ENCODE measurements at places on chromosomes 5 and 9. TPM values are rescaled to one million over a fixed set of nuclear protein-coding genes. Genes with fewer than 3 reads are reported as not detected.

DNA sequence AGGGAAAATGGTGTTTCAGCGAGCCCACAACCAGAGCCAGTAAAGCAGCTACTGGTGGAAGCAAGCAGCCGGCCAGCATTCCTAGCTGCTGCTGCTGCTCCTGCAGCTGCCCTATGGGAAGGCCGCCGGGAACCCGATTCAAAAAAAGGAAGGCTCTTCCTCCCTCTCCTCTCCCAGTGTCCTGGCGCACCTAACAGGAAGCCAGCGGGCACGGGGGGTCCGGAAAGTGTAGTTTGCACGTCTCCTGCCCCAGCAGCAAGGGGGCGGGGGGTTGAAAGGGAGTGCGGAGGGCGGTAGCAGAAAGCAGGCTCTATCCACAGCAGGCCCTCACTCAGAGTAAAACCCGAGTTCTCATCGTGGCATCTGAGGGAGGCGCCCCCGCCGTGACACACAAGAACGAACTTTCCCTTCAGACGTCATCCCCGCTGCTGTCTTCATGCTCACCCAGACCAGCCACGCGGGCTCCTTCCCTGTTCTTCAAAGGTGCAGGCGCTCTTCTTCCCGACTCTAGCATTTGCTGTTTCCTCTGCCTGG lies 16.5 kb downstream of the GRXCR2 start:
- peak; percentile 71 for DNase-seq

MYMK gene
- polyA plus RNA-seq = not detected

PRR7 gene
- 0.61 TPM for polyA plus RNA-seq

DNA sequence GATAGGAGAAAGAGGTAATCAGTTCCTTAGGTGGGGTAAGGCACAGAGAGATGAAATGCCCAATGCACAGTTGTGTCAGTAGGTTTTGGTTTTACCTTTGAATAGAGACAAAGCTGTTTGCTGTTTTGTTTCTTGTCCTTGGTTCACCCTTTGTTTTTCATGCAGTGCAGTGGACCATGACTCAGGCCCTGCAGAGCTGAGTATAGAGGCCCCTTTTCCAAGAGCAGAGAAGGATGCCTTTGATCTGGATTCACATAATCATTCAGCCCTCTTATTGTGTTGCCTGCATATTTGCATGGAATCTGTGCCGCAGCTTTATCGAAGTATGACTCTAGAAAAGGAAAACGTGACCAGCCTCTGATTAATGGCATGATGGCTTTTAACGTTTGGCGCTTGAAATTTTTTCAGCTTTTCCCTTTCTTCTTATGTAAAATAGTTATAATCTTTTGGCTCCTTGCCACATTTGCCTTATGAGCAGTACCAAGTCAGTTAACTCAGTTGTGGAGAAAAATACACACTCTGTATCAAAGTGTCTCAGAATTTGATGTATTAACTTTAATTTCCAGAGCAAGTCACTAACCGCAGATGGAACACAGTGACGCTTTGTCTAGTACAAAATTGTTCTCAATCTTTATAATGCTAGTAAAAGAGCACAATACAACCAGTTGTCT lies 197.6 kb downstream of the KDM4C start:
- no peak for DNase-seq

DNA sequence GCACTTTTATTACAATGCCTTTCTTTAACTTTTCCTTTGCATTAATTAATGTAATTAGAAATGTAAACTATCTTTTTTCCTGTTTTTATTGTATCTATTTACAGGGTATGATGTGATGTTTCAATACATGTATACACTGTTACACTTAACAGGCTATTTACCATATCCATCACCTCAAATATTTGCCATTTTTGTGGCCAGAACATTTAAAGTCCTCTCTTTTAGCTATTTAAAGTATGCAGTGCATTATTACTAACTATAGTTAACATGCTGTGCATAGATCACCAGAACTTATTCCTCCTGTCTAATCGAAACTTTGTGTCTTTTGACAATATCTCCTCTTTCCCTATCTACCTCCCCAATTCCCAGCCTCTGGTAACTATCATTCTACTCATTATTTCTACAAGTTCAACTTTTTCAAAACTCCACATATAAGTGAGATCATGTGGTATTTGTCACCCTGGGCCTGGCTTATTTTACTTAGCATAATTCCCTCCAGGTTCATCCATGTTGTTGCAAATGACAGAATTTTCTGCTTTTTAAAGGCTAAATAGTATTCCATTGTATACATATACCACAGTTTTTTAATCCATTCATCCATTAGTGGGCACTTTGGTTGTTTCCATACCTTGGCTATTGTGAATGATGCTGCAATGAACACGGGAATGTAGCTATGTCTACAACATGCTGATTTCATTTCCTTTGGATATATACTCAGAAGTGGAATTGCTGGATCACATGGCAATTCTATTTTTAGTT lies 32.8 kb downstream of the OR2K2 start:
- no peak for DNase-seq

NR5A1 gene
- 2.4 TPM for polyA plus RNA-seq

DNA sequence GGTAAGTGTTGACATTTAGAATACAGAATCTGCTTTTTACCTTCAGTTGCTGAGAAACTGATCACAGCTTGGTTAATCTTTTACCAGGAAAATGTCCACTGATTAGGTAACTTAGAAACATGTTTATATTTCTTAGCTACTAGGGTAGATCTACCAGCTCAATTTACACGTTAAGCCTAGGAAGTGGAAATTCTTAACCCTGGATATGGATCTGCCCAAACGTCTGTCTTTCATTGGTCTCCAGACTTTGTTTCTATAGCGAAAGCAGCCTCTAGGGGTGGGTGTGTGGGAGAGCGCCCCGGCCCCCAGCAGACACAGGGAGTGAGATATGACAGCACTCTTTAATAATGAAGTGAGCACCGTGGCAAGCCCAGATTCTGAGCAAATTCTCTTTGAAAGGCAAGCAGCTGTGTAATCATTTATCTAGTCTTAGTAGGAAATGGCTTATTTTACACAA lies 141.6 kb upstream of the ZNF608 start:
- peak; percentile 81 for DNase-seq

GRCh38 chr9:81964218-81965171 lies 21.2 kb downstream of the SPATA31D3 start:
- DNase-seq = no peak

PPIC gene
- polyA plus RNA-seq = 6.9 TPM

DNA sequence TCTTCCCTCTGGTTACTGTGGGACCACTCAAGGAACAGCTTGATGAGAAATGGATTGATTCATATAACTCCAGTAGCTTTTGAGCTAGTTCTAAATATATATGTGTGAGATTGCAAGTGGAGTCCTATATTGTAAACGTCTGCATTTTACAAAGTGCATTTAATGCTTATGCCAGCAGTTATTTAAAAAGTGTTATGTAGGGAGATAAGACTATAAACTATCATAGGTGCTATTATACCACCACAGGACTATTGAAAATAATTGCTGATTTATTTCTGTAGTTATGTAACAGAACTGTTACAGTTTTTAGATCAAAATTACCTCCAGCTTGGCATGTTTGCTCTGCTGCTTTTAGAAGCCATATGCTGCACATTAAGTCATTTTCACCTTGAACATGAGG lies 36.2 kb downstream of the PTCD2 start:
- no peak for DNase-seq

CCL27 gene
- not detected for polyA plus RNA-seq

GRCh38 chr9:131216806-131217205 lies 59.5 kb downstream of the FAM78A start:
- DNase-seq = no peak

DNA sequence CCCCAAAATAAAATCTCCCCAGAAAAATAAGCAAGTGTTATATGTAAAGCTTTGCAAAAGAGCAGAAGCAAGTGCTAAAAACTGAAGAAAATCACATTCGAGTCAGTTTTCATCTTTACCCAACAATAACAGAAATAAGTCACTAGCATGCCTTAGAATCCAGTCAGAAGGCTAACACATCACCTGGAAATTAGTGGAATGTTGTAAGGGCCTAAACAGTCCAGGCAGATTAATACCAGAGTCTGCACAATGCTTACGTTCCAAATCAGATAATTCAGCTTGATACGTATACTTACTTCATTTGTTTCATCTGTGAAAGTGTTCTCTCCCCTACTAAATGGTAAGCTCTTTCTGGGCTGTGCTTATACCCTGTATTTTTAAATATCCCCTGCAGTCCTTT lies 42.7 kb downstream of the SUSD1 start:
- DNase-seq = no peak

- DNase-seq = no peak
Measured at GRCh38 chr5:112762113-112762810, 24.6 kb downstream of the APC start.

DNA sequence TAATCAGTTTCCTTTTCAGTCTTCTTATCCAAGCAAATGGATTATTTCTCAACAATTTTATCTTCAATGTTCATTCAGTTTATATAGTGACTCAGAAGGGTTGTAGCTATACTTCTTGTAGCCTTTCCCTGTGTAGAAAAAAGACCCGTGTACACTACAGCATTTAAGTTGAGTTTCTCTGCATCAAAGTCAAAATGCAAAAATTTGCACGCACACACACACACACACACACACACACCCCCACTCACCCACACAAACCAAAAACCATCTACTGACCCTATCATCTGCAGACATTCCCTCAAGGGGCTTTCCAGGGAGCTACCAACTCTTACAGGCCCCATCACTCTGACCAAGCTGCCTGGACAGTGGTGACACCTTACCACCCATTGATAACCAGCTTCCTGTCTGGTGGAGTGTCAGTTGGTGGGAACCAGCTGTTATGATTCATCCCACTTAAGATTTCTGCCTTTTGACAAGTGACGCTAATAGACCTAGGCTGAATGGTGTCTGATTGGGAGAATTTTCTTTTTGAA lies 12.2 kb upstream of the ELL2 start:
- no peak for DNase-seq

- no peak for DNase-seq
Measured at GRCh38 chr5:131416729-131417128, 152.9 kb downstream of the CDC42SE2 start.

- DNase-seq = no peak
Measured at GRCh38 chr5:67085616-67086015, 111.0 kb downstream of the CD180 start.

DNA sequence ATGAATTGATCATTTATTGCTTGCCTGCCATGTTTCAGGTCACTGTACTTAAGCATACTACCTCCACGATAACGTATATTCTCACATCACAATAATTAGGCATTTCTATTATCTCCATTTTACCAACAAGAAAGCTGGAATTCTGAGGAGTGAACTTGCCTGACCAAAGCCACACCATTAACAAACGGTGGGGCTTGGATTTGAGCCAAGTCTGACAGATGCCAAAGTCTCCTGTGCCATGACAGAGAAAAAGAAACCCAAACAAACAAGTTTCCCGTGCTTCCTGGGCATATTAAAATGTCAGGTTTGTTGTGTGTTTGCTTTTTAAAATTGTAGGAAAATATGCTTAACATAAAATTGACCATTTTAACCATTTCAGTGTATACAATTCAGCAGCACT lies 40.8 kb upstream of the KCNV2 start:
- DNase-seq = peak; percentile 41

DNA sequence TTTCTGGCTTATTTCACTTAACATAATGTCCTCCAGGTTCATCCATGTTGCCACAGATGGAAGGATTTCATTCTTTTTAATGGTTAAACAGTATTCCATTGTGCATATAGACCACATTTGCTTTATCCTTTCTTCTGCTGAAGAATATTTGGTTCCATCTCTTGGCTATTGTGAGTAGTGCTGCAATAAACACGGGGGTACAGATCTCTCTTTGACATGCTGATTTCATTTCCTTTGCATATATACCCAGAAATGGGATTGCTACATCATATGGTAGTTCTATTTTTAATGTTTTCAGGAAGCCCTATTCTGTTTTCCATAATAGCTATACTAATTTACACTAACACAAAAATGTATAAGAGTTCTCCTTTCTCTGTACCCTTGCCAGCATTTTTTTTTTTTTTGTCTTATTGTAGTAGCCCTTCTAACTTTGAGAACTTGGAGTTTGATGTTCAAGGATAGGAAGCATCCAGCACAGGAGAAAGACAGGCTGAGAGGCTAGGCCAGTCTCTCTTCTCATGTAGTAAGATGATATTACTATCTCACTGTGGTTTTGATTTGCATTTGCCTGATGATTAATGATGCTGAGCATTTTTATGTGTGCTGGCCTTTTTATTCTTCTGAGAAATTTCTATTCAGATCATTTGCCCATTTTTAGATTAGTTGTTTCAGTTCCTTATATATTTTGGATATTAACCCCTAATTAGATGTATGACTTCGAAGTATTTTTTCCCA lies 592.2 kb upstream of the ZNF608 start:
- no peak for DNase-seq

GRCh38 chr5:154971501-154971900 lies 30.6 kb downstream of the MRPL22 start:
- no peak for DNase-seq

OCLN gene
- polyA plus RNA-seq = 4.4 TPM

DNA sequence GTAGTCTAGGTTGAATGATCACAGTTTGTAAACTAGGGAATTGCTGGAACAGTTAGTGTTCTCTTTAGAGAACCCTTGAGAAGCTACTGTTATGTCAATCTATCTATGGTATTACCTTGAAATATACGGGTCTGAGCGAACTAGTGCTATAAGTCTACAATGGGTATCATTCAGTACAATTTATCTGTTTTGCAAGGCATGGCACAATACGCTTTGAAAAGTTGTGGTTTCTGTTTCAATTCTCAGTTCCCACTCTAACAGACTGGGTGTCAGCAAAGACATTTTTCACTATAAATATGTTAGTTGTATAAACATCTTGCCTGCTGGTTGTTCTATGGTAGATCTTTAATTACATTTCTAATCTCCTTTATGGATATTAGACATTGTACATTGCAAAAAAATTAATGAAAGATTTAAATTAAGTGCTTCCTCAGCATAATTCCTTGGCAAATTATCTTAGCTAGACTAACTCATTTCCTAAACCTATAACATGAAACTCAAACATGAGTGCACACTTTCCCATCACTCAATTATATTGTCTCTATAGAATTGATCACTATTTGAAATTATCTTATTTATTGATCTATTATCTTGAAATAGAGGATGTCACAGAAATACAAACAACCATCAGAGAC lies 24.9 kb upstream of the SLCO6A1 start:
- no peak for DNase-seq

DNA sequence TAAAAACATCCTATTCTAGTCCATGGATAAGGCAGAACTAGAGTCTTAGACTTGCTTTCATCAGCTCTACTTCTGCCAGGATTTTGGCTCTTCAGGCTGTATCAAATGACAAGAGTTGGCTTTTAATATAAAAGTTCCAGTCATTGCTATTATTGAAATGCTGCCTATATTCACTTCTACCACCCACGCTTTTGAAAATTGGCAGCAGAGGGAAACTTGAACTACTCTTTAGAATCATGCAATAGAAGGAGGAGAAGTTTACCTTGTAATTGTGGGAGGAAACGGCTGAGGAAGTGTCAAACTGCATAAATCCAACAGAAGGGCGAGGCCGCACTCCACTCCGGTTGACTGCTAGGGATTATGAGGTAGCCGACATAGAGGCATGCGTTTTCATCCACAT lies 122.6 kb upstream of the BASP1 start:
- no peak for DNase-seq

- DNase-seq = no peak
Measured at GRCh38 chr9:16100537-16101091, 547.8 kb downstream of the CCDC171 start.

PCDHB2 gene
- polyA plus RNA-seq = 1.3 TPM

SLC6A3 gene
- not detected for polyA plus RNA-seq

Data from stomach (tissue), 19 donors.